ENCODE measurements at places on chromosomes 11 and 22. TPM values are rescaled to one million over a fixed set of nuclear protein-coding genes. Genes with fewer than 3 reads are reported as not detected.

DNA sequence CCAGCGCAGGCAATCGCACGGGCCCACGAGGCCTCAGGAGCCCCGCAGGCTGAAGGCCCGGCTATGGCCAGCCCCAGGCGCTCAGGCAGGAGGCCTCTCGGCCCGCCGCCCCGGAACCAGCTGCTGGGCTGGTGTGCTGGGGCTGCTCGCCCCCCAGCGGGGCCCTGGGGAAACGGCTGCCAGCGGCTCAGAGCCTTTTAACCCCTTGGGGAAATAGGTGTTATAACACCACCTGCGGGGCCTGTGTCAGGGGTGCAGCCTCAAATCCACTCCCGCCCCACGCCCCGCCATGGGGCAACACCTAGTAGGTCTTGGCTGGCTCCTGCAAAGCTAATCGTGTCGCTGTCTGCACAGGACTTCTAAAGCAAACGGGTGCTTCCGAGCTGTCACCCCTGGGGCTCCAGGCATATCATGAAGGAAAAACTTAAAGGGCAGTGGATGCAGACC, 237.4 kb downstream of the TTC28 start:
- DNase-seq: no peak

- no peak for DNase-seq
Measured at GRCh38 chr11:3345736-3346135, 33.2 kb downstream of the ZNF195 start.

DNA sequence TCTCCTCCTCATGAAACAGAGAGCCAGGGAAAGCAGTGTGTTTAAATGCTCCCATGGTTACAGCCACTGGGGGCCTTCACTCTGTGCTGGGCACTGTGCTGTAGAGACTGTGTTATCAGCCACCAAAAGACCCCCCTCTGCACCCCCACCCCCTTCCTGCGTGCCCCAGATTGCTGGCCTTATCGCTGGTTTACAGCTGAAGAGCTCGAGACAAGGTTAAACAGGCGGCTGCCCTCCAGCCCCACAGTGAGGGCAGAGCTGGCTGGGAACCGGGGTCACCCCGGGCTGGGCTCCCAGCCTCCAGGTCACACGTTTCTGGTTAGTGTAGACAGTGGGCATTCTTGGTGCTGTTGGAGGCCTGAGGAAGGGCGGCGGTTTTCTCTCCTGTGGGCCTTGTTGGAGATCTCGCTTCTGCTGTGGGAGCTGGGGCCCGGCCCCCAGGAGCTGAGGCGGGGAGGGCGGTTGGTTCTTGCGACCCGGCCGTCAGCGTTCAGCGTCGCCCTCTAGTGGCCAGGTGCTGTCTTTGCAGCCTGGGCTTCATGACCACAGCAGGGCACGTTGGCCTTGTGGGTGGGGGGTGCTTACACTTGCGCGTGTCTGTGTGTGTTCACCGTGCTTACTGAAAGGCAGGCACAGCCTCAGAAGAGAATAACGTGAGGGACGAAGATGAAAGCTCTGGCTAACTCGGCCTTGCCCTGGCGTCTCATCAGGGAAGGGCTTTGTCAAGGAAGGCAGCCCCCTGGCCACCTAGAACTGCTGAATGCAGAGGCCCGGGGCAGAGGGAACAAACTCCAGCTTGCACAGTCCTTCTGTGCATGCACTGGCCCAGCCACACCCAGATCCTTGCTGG, 40.8 kb downstream of the TBC1D22A start:
- DNase-seq: no peak

DNA sequence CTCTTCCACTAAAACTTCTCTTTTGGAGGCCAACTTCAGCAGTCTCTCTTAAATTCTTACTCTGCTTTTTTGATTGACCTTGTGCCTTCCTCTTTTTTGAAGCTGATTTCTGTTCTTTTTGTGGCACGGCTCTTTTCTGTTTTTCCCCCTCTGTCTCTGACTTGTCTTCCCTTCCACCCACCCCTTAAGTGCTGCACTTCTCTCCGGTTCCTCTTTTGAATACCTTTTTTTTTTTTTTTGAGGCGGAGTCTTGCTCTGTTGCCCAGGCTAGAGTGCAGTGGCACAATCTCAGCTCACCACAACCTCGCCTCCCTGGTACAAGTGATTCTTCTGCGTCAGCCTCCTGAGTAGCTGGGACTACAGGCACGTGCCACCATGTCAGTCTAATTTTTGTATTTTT, 211.9 kb downstream of the BLID start:
- no peak for DNase-seq

Gene MMP3
- total RNA-seq: not detected
